ENCODE measurements at places on chromosomes 13 and 19.

- DNase-seq: no peak
Measured at GRCh38 chr13:41137241-41137640, 4.6 kb upstream of the KBTBD6 start.

DNA sequence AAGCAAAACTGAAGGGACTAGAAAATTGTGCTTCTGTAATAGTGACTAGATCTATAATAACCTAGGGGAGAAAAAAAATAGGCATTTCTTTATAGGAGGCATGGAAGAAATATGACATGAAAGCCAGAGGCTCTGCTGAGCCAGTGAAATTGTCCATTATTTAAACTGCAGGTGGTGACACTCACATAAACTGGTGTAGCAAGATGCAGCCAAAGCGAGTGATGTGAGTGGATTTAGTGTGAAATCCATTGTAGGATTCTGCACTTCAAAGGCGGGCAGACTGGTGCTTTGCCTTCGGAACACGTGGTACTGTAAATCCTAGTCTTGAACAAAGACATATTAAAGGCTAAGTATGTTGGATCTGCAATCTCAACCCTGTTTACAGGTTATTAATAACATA, 361.9 kb downstream of the TBC1D4 start:
- no peak for DNase-seq

DNA sequence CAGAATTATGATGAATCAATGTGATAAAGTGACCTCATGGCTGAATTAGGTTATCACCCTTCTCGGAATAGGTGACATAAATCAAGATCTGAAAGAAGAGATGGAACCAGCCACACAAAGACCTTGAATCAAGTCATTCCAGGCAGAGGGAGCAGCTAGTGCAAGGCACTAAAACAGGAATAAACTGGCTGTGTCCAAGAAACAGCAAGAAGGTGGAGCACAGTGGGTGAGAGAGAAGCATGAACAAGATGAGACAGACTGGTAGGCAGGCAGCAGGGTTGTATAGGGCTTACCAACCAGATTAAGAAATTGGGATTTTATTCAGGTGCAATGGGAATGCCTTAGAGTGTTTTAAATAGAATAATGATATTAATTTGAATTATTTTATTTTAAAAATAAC, 470.3 kb downstream of the PCDH20 start:
- DNase-seq: no peak

DNA sequence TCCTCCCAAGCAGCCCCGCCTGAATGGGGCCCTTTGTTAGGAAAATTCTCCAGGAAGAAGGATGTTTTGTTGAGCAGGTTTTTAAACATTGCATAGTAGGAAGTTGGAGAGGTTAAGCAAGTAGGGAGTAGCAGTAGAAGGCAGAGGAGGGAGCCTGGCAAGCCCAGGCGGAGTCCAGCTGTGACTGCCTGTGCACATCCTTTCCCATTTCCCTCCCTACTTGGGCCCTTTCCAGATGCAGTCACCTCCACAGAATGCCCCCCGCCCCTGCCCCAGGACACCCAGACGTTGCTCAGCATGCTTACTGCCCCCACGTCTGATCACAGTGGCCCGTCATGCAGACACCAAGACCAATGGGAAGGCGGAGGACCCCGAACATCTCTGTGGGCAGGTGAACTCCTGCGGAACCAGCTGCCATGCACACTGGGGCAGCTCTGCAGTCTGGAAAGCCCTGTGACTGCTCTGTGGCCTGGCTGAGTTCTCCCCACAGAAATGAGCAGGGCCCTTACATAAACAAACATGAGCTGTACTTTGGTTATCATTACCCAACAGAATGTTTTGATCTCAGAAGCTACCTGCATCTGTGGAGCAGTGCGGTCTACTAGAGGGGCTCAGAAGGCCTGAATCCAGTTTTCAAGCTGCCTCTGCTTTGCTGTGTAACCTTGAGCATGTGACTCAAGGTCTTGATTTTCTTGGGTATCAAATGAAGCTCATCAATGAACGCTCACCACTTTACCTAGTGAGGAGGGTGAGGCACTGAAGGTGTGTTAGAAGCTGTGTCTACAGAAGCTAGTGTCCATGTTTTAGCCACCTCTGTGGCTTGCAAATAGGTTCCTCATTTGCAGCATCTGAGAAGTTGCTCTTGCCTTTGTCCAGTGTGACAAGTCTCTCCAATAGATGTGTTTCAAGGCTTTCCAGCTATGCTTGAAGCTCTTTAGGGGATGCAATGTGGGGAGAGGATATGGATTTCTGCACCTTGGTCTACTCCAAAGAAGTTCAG, 84.2 kb downstream of the TNFRSF19 start:
- no peak for DNase-seq

- DNase-seq: no peak
Measured at GRCh38 chr19:22422211-22422610, at the start of gene ZNF98. Gene ZNF98 (minus strand): TSS chr19:22422346. CDS start chr19:22422224, 122 bp downstream.

DNA sequence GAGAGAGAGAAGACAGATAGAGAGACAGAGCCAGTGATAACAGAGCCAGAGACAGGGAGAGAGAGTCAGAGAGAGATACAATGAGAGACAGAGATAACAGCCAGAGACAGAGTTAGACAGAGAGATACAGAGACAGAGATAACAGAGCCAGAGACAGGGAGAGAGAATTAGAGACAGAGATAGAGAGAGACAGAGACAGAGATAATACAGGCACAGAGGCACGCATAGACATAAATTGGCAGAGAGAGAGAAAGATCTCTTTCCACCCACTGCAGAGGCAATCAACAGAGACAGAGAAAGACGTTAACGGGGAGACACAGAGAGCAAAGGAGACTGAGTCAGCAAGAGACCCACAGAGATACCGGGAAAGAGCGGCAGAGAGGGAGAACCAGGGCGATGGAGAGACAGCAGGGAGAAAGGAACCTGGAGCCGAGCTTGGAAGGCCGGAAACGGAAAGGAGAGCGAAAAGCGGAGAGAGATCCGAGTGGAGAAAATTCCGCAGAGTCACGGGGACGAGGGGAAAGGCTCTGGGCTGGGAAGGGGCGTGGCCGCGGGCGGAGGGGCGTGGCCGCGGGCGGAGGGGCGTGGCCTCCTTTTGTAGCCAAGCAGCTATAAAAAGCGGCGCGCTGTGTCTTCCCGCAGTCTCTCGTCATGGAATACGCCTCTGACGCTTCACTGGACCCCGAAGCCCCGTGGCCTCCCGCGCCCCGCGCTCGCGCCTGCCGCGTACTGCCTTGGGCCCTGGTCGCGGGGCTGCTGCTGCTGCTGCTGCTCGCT, at the start of gene TNFSF9:
Gene TNFSF9, plus strand, starts transcription at position 641 of the 777 bp plus-strand sequence. Its CDS starts 11 bp downstream, at position 652.
- peak; percentile 85 for DNase-seq

DNA sequence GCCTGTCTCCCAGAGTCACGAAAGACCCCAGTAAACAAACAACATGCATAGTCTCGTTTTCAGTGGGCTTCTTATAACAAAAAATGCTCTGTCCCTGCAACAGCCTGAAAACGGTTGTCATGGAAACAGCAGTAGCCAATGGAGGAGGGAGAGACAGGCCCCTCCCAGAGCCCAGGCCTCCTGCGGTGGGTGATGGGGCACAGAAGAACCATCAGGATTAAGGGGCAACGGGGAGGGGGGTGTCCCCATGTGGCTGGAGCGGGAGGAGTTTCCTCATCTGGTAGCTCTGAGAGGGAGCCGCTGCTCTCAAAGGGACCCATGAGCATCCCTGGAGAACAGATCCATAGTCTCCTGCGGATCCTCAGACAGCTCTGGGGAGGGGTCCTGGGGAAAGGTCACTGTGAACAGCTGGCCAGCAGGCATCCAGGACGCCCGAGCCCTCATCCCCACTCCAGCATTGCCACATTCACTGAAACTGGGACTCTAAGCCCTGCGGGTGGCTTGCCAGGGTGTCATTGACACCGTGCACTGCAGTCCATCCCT, 37.5 kb upstream of the PNMA8B start:
- DNase-seq: no peak

DNA sequence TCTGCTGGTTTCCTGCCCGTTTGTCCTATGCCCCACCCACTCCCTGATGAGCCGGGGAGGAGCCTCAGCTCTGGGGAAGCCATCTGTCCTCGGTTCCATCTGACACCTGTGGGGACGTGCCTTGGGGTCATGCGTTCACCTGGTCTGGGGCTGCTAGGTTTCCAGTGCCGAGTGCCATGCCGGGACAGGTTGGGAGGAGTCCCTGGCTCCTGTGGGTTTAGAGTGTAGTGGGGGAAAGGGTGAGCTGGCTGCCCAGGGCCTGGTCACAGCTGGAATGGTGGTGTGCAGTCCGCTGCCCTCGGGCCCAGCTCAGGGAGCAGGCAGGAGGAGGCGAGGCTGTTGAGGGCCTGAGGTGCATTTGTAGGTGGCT, 2.5 kb downstream of the KDM4B start:
- DNase-seq: peak; percentile 64

GRCh38 chr13:29817604-29818378, 32.6 kb downstream of the UBL3 start:
- DNase-seq: no peak

GRCh38 chr13:109204657-109205056, 575.2 kb downstream of the MYO16 start:
- no peak for DNase-seq

DNA sequence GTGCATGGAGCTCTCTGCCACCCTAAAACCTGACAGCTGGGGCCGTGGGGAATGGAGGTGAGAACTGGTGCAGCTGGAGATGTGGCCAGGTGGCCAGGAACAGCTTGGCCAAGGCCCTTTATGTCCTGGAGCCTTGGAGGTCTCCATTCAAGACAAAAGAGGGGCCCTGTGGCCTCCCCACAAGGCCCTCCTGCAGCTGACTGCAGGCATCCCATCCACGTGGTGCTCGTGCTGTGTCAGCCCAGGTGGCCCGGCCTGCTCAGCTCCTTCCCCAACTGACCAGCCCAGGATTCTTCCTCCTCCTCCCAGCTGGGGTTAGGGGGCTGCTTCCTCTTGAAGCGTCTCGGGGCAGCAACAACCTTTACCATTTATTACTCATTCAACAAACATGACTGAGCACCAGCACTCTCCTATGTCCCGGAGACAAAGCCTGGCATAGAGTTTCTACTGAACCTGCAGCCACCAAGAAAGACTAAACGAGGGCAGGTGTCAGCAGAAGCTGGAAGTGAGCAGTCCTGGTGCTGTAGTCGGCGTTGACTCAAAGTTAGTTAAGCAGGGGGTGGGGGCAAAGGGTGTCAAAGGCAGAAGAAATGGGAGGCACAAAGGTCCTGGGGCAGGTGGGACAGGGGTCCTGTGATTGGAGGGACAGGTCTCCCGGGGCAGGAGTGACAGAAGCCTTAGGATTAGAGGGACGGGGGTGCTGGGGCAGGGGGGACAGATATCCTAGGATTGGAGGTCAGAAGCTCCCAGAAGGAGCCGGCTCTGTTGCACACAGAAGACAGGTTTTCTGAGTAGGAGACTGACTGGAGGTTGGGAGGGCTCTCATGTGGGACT, 23.3 kb upstream of the C13orf46 start:
- DNase-seq: no peak

DNA sequence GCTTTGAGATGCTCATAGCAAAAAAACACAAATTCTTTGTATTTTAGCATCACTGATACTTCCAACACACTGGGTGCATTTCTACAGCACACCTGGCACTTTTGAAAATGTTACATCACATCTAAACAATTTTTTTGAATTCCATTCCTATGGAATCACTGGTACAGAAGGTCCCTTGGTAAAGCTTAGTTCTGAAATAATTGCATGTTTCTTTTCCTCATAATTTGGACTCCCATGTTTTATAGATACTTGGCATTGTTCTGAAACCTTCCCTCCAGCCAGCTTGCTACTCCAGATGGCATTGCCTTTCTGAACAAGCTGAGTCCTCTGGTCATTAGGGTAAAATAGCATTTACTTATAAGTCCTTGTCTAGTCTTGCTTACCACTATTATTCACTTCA, 481.3 kb upstream of the GPC6 start:
- no peak for DNase-seq

DNA sequence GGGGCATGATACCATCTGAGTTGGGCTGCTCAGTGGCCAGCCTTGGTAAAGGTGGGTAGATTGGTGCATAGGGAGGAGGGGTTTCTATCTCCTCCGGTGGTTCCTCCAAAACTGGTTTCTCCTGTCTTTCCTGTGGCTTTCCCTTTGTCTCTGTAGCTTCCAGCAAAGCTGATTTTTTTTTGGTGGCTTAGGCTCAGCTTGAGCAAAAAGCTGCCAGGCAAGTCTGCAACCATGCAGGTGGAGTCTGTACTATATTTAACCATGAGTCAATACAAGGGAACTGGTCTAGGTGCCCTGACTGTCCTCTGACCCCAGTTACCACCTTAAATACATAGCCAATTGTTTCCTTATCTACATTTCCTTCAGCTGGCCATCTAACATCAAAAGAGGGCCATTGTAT, 64.0 kb upstream of the ZNF681 start:
- DNase-seq: no peak

GRCh38 chr19:40672038-40672437, 18.4 kb downstream of the NUMBL start:
- no peak for DNase-seq

DNA sequence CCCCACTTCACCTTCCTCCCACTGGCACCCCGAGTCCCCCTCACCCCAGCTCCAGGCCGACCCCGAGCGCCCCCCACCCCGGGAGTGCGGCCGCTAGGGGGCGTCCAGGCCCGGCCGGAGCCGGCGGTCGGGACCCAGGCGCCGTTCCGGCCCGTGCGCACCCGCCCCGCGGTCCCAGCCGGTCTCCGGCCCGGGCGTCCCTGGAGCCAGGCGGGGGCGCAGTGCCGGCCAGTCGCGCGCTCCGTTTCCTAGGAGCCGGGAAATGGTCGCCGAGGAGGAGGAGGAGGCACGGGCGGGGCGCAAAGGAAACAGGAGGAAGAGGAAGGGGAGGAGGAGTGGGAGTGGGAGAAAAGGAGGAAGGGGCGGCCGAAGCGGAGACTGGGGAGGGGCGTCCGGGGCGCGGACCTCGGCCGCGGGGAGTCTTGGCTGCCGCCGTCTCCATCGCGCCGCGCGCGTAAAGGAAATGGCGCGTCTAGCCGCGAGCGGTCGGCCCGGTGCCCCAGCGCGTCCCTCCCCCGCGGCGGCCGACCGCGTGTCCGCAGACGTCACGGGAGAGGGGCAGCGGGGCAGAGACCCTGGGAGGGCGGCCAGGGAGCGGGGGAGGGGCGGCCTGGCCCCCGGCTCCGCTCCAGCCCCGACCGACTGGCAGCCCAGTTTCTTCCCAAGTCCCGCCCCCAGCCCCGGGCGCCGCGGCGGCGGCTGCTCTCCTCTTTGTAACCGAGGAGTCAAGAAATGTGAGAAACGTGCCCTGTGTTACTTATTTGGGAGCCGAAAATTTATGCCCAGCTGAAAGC, 1.1 kb upstream of the KCTD15 start:
- DNase-seq: peak; percentile 11

- DNase-seq: no peak
Measured at GRCh38 chr19:55611983-55612645, 6.7 kb downstream of the ZNF865 start.

DNA sequence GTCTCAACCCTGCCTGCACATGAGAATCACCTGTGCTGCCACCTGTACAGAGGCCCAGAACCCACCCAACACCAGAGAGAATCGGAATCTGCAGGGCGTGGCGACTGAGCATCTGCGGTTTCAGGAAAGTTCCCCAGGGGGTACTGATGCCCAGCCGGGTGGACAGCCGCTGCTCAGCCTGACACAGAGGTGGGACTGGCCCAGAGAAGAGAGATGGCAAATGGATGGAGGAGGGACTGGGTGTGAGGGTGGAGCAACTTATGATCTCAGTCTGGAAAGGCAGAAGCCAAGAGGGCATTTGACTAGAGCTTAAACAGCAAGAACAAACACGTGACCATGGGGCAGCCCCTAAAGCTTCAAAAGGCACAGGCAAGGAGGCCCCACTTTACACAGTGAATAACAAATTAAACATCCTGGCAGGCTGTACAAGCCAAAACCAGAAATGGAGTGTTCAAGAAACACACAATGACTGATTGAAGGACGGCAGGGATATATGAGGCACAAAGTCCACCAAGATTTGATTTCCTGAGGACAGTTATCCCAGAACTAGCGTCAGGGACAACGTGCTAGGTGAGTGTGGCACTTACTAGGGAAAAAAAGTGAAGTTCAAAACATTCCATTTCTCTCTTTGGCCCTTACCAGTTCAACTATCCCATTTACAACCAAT, 3.1 kb downstream of the RANBP3 start:
- DNase-seq: no peak
